NCI-H187 treated with DMSO at 0.1 percent for 48 hours (cell line): ENCODE measurements at places on chromosomes 12 and 14.

GRCh38 chr14:102182936-102183619 lies 43.4 kb downstream of the WDR20 start:
- no peak for DNase-seq

DNA sequence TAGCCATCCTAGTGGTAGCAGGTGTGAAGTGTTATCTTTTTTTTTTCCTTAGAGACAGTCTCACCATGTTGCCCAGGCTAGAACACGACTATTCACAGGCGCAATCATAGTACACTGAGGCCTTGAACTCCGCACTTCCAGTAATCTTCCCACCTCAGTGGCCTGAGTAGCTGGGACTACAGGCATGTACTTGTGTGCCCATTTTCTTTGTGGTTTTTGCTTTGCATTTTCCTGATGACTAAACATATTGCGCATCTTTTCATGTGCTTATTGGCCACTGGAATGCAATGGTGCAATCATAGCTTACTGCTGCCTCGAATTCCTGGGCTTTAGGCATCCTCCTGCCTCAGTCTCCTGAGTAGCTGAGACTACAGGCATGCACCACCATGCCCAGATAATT lies 33.3 kb upstream of the GCH1 start:
- no peak for DNase-seq

- DNase-seq = no peak
These were observed 3.4 kb upstream of the GLRX5 start for GRCh38 chr14:95531473-95531872.

GRCh38 chr12:29796823-29797263 lies 13.1 kb upstream of the TMTC1 start:
- no peak for DNase-seq

DNA sequence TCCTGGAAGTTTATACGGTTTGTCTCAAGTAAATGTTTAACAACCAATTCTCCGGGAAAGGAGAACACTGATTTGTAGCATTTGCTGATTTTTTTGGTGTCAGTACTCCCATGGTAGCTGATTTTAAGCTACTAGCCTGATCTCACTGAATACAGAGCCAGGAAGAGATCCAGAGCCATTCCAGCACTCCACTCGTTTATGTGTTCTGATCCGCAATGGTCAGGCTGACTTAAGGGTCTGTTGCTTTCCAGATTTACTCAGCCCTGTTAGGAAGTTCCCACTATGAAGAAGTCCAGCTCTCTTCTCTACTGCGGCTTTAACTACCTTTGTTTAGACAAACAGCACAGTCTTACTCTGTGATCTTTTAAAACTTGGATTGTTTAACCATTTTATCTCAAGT lies 38.0 kb upstream of the NID2 start:
- DNase-seq = no peak

GRCh38 chr12:41190338-41190737 lies 2.2 kb downstream of the PDZRN4 start:
- no peak for DNase-seq

- DNase-seq = no peak
These were observed 17.2 kb upstream of the TPCN1 start for GRCh38 chr12:113203852-113204760.

- no peak for DNase-seq
These were observed 70.8 kb upstream of the TMCC3 start for GRCh38 chr12:94721173-94721572.

GRCh38 chr12:81022531-81022930 lies 55.3 kb upstream of the ACSS3 start:
- no peak for DNase-seq

DNA sequence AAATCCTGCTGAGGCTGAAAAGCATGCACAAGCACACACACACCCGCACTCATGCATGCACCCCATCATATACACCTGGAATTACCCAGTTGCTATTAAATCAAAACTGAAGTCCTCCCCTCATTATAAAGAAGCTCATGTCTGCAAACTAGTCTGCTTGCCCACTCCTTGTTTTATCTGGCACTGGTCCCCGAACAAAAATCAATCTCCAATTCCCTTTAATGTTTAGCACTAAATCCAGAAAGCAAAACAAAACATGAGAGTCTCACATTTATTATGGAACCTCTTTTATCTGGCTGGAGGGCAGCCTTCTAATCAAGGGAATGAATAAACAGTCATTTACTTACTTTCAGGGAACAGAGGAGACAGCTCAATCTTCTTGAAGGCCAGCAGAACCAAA lies 1093.4 kb upstream of the FLRT2 start:
- DNase-seq = no peak

- no peak for DNase-seq
These were observed 6.4 kb downstream of the MLXIP start for GRCh38 chr12:122084857-122085405.

DNA sequence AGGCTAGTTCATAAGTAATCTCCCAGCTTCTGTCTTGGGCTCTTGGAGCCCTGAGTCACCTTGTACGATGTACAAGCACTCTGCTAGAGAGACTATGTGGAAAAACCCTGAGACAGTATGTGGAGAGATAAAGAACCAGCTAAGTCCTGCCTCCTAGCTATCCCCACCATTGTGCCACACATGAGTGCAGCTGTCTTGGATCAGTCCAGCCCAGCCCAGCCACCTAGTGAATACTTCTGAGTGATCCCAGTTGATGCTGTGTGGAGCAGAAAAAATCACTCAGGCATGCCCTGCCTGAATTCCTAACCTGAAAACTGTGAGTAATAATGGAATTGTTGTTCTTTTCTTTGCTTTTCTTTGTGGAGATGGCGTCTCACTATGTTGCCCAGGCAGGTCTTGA lies 5.1 kb upstream of the SERPINA6 start:
- no peak for DNase-seq

DNA sequence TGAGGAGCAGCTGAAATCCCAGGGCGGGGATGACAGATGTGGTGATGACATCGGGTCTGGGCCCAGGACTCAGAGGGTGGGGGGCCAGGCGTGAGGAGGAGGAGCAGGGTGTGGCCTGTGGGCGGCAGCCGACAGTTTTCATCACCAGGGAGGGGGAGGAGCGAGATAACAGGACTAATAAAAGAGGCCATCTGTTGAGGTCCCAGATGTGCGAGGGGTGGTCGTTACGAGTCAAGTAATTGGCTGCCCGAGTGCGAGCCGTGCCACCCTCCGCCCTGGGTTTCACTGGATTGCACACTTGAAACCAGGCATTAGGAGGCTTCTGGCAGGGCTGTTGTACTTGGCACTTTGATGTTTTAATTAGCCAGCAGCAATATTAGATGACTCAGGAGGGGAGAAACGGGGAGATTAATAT lies 67.2 kb downstream of the NOS1 start:
- no peak for DNase-seq

GRCh38 chr12:68007466-68007865 lies 18.2 kb downstream of the IFNG-AS1 start:
- no peak for DNase-seq

GRCh38 chr12:116306506-116306905 lies 29.0 kb upstream of the MED13L start:
- DNase-seq = no peak

DNA sequence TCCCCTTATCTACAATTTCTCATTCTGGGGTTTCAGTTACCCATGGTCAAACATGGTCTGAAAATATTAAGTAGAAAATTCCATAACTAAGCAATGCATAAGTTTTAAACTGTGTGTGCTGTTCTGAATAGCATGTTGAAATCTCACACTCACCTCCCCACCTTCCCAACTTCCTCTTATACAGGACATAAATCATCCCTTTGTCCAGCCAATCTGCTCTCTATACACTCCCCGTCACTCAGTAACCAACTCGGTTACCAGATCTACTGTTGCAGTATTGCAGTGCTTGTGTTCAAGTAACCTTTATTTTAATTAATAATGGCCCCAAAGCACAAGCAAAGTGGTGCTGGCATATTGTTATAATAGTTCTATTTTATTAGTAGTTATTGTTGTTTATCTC lies 420.5 kb downstream of the GXYLT1 start:
- DNase-seq = no peak

GRCh38 chr14:56213306-56213705 lies 95.1 kb downstream of the PELI2 start:
- no peak for DNase-seq

DNA sequence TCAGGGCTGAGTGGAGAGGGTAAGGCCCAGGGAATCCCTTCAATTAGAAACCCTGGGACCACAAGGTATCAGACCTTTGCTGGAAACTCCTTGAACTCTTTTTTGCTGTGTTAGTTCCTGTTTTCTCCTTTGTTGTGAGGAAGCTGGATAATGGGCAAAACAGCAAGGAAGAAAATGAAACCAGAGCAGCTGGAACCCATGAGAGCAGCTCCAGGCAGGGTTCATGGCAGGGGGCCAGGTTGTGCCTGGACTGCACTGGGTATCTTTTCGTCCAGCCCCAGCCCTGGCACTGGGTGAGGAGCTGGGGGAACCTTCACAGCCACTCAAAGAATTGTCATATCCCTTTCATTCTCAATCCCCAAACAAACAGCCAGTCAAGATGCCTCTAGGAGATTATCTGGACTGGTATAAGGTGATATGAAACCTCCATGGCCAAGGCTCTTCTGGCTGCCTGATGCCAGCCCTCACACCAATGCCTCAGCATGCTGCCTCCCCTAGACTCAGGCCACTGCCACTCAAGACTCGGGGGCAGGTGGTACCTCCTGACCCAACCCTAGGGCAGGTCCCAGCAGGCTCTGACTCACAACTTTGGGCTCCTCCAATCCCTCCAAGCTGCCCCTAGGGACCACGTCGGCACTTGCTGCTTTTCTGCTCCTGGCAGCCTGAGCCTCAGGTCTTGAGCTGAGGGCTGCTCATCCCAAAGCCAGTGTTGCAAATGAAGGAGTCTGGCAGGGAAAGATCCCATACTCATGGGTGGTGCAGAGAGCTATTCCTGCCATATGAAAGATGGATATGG lies 16.5 kb downstream of the FAM186B start:
- no peak for DNase-seq

DNA sequence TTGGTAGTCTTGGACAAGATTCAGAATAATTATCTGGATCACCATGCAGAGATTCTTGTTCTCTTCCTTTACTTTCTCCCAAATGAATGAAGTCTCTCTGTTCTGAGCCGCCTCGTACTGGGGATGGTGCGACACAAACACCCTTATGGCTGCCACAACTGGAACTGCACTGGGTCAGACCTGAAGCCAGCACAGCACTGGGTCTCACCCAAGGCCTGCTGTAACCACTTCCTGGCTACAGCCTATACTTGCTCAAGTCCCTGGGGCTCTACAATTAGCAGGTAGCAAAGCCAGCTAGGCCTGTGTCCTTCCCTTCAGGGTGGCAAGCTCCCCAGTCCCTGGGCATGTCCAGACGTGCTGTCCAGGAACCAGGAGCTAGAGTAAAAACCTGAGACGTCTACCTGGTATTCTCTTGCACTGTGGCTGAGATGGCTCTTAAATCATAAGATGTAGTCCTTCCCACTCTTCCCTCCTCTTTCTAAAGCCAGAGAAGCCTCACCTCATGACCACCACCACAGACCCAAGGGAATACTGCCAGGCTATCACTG lies 27.6 kb downstream of the IFNG start:
- no peak for DNase-seq

DNA sequence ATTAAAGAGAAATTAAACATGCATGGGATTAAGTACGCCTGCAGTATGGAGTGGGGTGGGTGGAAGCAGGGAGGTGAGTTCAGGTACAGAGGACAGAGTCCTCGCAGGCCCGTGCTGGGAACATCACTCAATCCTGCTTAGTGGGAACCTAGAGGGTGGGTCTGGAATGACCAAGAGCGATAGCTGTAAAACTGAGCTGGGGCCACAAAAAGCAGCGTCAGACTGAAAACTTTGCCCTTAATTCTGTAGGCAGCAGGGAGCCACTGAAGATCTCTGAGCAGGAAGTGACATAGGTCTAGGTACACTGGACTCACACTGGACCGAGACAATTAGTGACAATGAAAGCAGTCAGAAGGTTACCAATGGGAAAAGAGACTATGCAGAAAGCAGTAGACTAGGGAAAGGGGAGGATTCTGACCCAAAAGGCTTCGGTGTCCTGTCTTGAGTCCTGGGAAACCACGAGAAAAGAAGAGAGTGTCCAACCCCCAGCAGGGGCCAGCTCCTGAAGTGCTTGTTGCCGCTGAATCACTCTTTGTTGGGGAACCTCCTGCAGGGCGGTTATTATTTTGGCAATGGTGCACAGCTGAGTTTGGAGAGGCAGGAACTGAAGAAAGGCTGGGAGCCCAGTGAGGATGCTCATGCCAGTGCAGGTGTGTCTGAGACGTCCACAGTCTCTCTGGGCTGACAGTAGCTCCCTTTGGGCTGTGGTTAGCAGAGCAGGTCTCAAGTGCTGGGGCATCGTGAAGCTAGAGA lies 97.4 kb downstream of the PLXNC1 start:
- DNase-seq = no peak

DNA sequence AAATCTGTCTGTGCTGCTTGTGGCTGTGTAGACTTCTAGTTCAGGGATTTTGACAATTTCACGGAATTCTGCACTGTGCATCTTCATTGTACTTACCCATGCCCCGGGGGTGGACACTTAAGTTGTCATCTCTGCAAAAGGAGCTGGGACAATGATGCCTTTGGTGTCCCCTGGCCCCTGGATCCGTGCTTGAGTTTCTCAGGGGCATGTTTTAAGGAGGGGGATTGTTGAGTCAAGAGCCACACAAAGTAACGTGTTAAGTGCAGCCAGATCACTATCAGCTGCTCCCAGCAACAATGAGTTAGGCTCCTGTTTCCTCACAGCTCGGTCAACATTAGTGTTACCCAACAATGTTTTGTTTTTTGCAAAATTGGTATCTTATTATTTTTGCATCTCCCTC lies 305.0 kb upstream of the DIO3 start:
- DNase-seq = no peak

GRCh38 chr14:105015905-105016304 lies 5.0 kb downstream of the CDCA4 start:
- DNase-seq = no peak

DNA sequence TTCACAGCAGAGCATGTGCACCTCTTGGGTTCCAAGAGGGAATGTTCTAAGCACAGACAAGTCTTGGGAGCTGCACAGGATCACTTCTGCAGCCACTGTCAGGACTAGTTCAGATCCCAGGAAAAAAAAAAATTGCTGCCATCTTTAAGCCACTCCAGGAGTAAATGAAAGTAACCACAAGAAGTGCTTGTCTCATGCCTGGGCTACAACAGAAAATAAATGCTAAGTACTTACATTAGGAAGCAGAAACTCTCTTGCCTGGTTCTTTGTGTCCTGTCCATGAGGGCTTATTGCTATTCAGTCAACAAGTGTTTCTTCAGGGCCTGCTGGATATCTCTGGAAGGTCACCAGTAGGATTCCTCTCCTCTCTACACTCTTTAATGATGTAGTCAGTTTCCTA lies 176.1 kb downstream of the KTN1 start:
- peak; percentile 59 for DNase-seq

- DNase-seq = no peak
These were observed 198.7 kb upstream of the EEA1 start for GRCh38 chr12:93127582-93128331.

DNA sequence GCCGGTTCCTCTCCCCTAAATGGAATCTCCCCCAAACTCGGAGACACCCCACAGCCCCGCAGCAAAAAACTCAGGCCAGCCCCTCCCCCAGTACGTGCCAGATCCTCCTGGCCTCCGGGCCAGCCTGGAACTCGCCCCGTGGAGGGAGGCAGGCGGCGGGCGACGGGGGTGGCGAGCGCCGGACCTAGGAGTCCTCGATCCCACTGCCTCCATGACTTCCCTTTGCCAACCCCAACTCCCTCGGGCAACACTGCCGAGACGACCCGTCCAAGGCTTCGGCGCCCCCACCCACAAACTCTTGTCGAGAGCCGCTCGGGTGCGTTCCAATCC lies 400 bp downstream of the ADCY6 start:
- DNase-seq = no peak
